ENCODE measurements at places on chromosomes 1 and 21. TPM values are rescaled to one million over a fixed set of nuclear protein-coding genes. Genes with fewer than 3 reads are reported as not detected.

Gene LCE1D
- total RNA-seq = not detected

Gene SPRR2A
- not detected for total RNA-seq

Gene FOXD3
- total RNA-seq = not detected

Gene EVA1B
- total RNA-seq = 111 TPM

Gene INAVA
- total RNA-seq = under 0.01 TPM

All from articular chondrocyte of knee joint (primary cell).